ENCODE measurements at places on chromosomes 7 and 10.

DNA sequence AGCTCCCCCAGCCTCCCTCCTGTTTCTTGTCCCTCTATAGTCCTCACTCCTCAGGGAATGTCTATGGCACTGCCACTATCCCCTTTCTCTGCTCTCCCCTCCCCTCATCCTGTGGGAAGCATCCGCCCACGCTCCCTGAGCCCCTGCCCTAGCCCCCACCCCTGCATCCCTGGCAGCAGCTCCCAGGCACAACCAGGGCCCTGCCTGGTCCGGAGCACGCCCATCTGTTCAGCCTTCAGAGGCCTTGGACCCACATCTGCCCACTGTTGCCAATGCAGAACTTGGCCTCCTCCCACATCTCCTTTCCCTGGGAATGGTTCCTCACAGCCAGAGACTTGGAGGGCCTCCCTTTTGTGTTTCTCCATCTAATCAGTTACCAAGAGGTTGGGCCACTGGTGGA lies 20.4 kb upstream of the TBRG4 start:
- DNase-seq = no peak

GRCh38 chr7:107168233-107169119 lies at the start of gene HBP1:
TSS of gene HBP1 (plus strand) at chr7:107169003. CDS start at chr7:107179894, 10,891 bp downstream.
- peak; percentile 94 for DNase-seq

DNA sequence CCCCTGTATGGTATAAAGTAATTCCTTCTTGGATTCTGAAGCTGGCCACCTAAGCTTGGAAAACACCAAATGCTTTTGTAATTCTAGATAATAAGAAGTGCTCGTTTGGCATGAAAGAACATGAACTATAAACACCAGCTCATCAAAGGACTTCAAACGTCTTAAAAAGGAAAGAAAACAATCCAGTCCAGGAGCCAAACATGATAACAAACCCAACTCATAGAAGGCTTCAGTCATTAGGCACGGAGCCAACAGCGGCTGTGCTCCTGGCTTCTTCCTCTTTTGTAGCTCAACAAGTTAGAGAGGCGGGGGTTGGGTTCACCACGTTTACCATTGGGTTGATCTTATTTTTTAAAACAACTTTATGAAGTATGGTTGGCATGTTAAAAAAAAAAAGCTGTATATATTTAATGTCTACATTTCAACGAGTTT lies 56.4 kb upstream of the ECHDC3 start:
- no peak for DNase-seq

DNA sequence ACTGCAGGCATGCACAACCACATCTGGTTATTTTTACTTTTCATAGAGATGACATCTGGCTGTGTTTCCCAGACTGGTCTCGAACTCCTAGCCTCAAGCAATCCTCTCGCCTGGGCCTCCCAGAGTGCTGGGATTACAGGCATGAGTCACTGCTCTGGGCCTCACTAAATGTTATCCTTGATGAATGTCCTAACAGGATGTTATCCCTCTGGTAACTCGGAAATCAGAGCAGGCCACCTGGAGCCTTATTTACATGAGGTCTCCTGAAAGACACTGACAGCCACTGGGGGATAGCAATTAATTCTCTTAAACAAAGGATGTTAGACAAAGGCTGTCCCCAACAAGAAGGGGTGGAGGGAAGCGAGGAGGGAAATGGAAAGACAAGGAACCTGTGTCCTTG lies 4.5 kb upstream of the ZNF438 start:
- no peak for DNase-seq

GRCh38 chr7:140060243-140060630 lies 2.5 kb downstream of the PARP12 start:
- DNase-seq = no peak

- DNase-seq = no peak
Observed at GRCh38 chr10:124533266-124533665, 71.6 kb downstream of the LHPP start.

DNA sequence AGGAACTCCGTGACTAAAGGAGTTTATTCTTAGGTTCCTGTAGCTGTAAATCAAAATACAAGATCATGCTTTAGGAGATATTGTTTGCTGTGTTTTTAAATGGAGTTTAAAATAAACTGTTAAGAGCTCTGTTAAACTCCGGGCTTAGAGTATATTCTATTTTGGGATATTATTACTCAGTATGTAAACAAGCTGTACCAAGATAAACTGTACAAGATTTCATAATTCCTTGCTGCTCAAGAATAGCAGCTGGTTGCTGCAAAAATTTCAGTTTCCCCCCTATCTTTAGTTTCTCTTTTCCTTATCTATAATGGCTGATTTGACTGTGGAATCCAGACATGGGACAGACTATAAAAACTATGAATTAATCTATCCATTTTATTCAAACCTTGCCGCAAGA lies 215.7 kb downstream of the HTR7 start:
- DNase-seq = no peak

DNA sequence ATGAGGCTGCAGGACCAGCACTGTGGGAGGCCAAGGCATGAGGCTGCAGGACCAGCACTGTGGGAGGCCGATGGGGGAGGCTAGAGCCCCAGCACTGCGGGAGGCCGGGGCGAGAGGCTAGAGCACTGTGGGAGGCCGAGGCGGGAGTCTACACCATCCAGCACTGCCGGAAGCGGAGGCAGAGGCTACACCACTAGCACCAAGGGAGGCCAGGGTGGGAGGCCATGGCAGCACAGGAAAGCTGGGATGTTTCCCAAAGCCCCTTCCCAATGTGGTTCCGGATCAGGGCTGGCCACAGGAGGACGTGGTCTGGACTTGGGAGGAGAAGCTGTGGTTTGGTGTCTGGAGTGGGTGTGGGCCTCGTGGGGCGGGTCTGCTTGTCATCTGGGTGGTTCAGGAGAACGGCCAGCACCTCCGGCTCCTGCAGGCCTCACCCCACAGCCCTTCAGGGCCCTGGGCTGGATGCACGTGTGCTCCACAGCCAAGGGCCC lies 43.6 kb downstream of the PDGFA start:
- DNase-seq = no peak

DNA sequence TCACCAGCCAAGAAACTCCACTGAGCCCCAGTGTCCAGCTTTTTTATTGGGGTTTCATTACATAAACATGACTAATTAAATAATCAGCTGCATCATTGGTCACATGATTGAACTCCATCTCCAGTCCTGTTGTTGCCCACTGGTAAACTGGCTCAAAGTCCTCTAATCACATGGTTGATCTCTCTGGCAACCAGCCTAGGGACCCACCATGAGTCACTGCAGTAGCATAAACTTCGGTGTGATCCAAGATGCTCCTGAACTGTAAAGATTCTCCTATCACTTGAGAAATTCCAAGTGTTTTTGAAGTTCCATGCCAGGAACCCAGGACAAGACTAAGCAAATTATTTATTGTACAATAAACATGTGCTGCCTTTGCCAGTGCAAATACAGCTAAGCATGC lies 130.4 kb upstream of the AUTS2 start:
- peak; percentile 14 for DNase-seq

GRCh38 chr10:49609006-49609282 lies 1.2 kb upstream of the SLC18A3 start:
- DNase-seq = no peak

- no peak for DNase-seq
Observed at GRCh38 chr10:23362069-23362830, 17.7 kb upstream of the C10orf67 start.

DNA sequence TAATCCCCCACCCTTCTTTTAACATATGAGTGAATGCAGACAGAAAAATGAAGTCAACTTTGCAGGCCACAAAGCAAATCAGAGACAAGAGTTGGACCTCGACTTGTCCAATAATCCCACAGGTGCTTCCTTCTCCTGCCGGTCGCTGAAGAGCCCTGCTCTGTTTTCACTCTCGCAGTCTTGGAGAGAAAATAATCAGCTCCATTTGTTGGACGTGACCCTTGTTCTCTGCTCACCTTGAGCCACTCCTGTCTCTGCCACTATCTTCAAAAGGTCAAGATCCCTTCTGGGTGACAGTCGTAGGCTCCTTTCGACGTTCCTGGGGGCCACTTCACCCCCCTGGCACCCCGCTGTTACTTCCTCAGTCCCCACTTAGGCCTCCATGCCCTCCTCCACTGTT lies 2.8 kb upstream of the KLF6 start:
- DNase-seq = no peak

- no peak for DNase-seq
Observed at GRCh38 chr7:5892498-5892897, 6.0 kb upstream of the CCZ1 start.

DNA sequence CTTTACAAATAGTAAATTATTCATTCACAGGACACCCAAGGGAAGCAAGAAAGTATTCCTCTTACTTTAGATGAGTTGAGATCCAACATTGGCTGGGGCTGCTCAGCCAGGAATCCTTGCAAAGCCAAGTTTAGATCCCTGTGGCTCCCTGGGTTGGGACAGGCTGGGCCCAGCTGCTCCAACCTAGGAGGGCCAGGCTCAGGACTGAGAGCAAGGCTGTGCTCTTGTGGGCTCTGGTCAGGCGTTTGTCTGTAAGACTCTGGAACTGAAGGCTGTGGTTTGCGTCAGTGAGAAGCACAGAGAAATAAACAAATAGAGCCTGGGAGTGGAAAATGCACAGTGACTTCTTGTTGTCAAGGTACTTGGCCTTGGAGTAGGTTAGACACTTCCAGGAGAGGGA lies 53.2 kb upstream of the TMEM273 start:
- DNase-seq = no peak
